ENCODE measurements at places on chromosomes 12 and 14. TPM values are rescaled to one million over a fixed set of nuclear protein-coding genes. Genes with fewer than 3 reads are reported as not detected.

The KLRC2 gene
- total RNA-seq: not detected

DNA sequence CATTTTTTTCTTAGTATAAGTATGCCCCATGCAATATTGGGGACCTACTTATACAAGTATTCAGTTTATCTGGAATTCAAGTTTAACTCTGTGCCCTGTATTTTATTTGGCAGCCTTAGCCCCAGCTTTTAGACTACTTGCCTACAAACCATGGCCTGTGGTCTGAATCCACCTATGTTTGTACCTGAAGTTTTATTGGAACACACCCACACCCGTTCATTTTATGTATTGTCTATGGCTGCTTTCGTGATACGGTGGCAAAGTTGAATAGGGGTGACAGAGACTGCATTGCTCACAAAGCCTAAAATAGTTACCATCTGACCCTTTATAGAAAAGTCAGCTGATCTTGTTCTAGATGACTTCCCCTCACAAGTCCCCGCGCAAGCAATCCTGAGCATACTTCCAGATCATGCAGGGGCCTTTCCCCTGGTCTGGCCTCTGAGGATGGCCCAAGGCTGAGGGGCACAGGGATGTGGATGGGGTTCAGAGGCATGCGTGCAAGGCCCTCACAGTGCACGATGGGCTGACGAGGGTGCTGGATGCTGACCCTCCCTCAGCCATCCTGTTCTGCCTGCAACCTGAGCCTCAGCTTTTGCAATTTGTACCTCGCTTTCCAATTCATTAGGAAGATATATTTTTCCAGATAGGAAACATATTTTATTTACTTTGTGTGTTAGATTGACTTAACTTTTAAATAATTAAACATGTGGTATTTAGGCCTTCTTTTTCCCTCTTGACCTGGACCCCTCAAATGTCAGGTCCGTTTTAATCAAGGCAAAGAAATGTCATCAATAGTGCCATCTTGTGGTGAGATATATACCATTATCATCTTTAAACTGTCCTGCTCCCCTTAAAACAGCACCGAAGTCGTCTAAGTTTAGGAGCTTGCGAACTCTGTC lies 527.3 kb upstream of the CCDC196 start:
- DNase-seq: no peak

GRCh38 chr12:103178366-103179080 lies 221.0 kb downstream of the ASCL1 start:
- no peak for DNase-seq

The RILPL1 gene
- total RNA-seq: 11.1 TPM

GRCh38 chr14:21734457-21735074 lies 60.9 kb upstream of the OR4E1 start:
- DNase-seq: no peak

The SLC39A5 gene
- total RNA-seq: 0.85 TPM

- DNase-seq: no peak
Observed at GRCh38 chr14:58977366-58977765, 211.1 kb upstream of the DAAM1 start.

DNA sequence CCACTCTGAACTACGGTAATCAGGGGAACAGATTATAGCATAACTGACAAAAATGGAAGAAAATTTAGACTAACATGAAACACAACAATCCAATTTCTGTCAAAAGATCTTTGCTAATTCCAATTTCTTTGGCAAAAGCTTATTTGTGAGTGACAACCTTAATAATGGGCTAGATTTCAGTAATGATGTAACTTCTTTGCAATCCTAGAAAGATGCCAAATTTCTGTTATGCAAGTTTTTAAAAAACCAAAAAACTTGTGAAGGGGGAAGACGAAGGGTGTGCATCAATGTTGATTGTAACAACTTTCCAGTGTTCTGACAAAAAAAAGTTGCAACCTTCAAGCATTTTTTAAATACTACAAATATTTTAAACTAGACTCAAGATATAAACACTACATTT lies 59.9 kb downstream of the DICER1 start:
- DNase-seq: no peak

DNA sequence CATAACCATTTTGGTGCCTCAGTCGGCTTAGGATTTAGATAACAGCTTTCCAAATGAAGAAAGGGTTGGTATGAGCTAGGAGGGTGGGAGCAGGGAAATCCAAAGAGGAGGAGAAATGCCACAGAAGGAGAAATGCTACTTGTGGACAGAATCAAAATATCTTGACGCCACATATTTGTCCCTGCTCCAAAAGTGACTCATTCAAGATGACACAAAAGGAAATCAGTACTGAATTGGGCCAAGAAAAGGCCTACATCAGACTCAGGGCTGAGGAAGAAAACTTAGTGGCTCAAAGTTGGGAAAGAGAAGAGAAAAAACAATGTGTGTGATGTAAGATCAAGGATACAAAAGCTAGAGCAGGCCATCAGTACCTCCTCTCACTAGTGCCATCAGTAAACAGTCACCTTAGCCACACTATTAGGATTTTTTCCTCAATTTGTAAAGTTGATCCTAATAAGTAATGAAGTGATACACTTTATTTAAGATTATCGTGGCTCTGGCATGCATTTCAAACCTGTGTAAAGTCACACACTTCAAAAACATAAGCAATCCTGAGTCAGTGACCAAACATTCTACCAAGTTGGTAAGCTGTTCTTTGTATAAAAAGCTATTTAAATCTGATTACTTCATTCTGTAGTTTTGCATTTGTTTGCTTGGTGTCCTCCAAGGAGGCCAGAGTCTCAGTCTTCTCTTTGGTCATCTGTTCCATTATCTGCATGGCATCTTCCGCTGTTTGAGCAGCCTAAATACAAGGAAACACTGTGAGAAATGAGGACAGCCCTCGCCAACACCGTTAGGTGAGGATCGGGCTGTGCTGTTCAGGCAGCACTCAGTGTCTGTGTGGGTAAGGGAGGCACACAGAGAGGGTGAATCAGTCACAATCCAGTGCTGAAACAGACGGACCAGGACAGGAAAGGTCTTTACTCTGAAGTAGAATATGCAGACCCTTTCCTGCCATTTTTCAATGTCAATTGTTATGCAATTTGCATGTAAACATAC lies 52.6 kb upstream of the VPS33A start:
- DNase-seq: no peak

The ATN1 gene
- total RNA-seq: 324 TPM

DNA sequence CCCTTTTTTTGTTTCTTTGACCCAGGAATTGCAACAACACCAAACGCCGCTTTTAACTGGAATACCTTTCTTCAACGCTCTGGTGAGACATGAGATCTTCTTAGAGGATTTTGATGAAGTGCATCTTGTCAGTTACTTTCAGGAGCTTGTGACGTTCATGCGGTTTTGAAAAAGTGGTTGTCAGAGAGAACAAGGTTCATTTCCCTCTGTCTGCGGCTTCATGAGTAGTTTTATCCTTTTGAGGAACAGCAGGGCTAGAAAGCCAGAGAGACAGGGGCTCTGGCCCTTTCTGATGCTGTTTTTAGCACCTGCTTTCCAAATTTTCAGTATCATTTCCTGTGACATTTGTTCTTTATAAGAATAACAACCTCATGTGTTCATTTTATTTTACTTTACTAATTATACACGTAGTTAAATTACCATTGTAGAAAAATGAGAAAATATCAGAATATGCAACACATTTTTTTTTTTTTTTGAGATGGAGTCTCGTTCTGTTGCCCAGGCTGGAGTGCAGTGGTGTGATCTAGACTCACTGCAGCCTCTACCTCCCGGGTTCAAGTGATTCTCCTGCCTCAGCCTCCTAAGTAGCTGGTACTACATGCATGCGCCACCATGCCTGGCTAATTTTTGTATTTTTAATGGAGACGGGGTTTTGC lies 61.8 kb downstream of the GLT1D1 start:
- DNase-seq: no peak

The CD69 gene
- 2.3 TPM for total RNA-seq

DNA sequence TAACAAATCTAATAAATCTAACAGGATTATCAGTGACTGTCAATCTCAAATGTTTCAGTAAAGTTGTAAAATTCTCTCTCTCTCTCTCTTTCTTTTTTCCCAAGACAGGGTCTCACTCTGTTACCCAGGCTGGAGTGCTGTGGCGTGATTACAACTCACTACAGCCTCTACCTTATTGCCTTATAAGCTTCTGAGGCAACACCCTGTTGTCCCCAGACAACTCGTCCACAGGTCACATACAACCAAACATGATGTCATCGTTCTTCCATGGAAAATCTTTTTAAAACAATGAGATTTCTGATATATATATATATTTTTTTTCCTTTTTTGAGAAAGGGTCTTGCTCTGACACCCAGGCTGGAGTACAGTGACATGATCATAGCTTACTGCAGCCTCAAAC lies 151.4 kb upstream of the RGS6 start:
- no peak for DNase-seq

DNA sequence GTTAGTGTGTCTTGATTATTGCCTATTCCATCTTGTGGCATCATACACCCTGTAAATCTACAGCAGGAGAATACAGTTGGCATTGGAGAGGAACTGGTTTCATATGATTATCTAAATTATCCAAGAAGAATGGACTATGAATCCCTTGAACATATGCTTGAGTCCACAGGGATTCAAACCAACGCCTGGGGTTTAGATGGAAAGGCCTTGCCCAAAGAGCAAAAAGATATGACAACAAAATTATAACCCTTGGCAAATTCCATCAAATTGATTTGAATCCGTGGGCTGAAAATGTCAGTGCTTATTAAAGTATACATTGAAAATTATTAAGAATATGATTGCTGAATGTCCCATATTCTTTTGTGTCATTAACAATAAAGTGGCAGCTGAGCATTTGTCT lies 108.2 kb downstream of the PDE3A start:
- DNase-seq: no peak

DNA sequence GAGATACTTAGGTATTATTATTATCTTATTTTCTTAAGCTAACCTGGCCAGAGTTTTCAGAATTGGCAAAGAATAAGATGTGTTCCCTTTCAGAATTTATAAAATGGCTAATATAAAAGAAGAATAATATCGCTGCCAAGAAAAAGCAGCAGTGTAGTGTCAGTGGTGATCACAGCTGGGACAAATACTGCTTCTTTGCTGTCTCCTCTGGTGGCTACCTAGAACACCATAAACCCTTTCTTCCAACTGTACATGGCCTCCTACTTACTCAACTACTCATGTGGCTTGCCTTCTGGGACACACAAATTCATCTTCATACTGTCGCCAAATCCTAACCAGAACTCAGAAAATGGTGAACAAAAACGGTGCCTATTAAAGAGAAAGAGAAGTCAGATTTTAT lies 72.7 kb downstream of the MED13L start:
- no peak for DNase-seq
